ENCODE measurements at places on chromosomes 6 and 20.

- no peak for DNase-seq
Observed at GRCh38 chr6:25590986-25591385, 61.0 kb upstream of the SCGN start.

- no peak for DNase-seq
Observed at GRCh38 chr6:115067690-115068447, 725.0 kb upstream of the HS3ST5 start.

DNA sequence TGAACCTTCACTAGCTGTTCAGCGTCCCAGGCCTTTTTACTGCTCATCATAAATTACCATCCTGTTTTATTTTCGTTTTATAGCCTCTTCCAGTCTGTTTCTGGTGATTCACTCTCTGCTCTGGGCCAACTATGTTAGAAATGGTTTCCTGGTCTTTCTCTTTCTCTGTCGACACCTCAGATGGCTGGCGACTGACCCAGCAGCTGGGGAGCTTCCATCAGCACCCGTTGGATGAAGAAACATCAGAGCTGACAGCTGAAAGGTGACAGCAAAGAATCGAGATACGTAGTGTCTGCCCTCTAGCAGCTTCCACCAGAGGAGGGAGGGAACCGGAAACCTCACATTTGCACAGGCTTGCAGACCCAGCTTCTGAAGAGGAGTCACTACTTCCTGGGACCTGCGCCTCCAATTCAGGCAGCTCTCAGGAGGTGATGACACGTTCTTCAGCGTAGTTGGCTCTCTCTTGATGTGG, 82.9 kb upstream of the MLN start:
- no peak for DNase-seq

DNA sequence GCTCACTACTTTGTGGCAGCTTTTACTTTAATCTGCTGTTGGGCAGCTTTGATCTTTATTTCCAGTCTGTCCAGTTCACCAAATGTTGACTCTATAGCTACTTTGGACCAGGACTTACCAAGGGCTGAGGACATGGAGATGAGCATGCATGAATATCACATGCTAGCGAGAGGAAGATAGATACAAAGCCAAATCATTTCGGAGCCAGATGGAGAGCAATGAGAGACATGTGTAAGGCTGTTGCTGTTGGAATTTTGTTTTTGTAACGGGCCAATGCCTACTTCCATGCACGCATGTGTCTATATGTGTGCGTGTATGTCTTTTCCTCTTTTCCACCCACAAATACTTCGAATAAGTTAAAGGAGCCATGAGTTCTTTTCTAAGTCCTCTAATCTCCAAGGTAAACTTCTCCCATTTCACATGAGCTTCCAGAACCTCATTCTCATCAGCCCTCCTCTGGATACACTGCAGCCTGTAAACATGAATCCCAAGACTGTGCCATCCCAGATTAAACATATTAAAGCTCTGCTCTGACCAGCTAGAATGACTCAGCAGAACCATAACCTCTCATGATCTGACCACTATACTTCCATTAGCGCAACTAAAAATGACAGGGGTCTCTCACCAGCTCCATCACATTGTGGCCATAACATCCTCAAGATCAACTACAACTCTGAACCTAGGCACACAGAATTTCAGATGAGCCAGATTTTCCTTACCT, 160.7 kb downstream of the LRFN2 start:
- no peak for DNase-seq

DNA sequence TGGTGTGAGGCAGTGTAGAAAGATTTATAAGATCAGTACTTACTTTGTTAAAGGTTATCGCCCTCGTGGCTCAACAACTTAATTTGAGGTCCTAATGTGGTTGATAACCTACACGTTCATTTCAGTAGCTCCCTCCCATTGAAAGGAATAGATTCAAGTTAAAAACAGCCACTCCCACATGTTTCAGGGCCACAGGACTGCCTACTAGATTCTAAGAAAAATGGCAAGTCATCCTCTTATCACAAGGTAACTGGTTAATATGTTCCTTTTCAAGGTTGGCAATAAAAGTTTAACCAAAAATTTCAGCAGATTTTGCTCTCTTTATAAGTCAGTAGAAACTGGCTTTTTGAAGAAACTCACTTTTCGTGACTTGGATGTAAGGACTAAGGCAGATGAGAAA, 17.1 kb downstream of the GSTA2 start:
- DNase-seq = no peak

GRCh38 chr6:153058291-153058690, 55.8 kb upstream of the MTRF1L start:
- DNase-seq = no peak

- no peak for DNase-seq
Observed at GRCh38 chr6:14734416-14735340, 511.2 kb upstream of the JARID2 start.

All from stimulated activated CD4-positive, alpha-beta T cell treated with anti-CD3 and anti-CD28 coated beads, Interleukin-15, amount 100 ng/mL, for 48 hours (primary cell).